ENCODE measurements at places on chromosomes 5 and 9.

DNA sequence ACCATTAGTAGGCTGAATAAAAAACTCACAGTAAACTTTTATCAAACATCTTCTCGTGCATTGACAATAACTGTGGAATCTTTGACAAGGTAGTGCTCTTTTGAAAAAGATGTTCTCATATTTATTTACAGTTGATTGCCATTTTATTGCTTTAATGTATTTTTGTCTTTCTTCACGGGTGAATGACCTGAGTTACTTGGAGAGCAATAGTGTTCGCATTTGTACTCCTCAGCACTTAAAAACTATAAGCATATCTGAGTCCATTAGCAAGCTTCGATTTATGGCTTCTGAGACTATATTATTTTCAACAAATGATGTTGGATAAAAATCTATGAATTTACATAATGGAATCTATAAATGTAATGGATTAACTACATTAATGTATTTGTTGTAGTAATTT lies 1012.3 kb downstream of the CDH9 start:
- no peak for DNase-seq

DNA sequence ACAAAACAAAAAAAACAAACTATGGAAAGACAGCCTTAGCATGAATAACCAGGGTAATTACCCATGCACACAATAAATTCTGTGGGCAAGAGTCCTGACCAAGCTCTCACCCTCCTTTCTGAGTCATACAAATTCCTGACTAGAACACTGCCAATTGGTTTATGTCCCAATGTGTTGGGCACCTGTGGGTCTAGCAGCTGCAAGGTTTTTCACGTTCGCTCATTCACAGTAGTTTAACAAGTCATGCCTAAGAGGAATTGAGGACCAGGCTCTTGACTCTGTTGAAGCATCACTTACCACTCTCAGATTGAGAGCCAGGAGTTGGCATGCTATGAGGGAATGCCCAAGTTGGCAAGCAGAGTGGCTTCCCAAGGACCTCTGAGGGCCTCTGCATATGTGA lies 205.5 kb upstream of the SLC24A2 start:
- DNase-seq: no peak

- no peak for DNase-seq
Measured at GRCh38 chr5:168676501-168676900, 97.3 kb upstream of the PANK3 start.

GRCh38 chr9:94785215-94786169 lies 59.0 kb downstream of the AOPEP start:
- DNase-seq: no peak
